B cell (primary cell): ENCODE measurements at places on chromosomes 4 and X. TPM values are rescaled to one million over a fixed set of nuclear protein-coding genes. Genes with fewer than 3 reads are reported as not detected.

- DNase-seq, result no peak
Measured at GRCh38 chr4:74308215-74308614, at the start of gene EPGN. TSS of gene EPGN (plus strand) at chr4:74308470. CDS start at chr4:74308534, 64 bp downstream.

GRCh38 chr4:150573534-150573933, 8.4 kb upstream of the MAB21L2 start:
- DNase-seq, result no peak

- no peak for DNase-seq
Measured at GRCh38 chrX:17409566-17410290, 34.7 kb downstream of the NHS start.

Gene RHOXF2B
- not detected in 2 replicates for total RNA-seq

- no peak for DNase-seq
Measured at GRCh38 chrX:18755651-18756050, 48.2 kb downstream of the PPEF1 start.

Gene SLITRK4
- total RNA-seq, result not detected in 2 replicates

Gene F8A2
- total RNA-seq, result not detected in 2 replicates

Gene RTL3
- total RNA-seq, result not detected in 2 replicates

DNA sequence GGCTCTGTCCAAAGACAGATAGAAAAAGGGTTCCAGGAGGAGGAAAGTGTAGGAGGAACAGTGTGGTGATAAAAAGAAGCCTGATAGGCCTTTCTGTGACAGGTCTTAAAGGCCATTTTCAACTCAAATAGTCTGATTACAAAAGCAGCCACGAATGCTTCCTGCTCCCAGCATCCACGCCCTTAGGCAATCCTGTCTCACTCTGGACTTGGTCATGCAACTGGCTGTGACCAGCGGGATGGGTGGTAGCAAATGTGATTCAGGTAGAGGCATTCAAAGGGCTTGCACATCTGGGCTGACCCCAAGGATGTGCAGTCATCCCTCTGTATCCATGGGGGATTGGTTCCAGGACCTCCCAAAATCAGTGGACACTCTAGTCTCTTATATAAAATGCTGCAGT, 14.4 kb upstream of the SEPSECS start:
- DNase-seq, result no peak

Gene ADH7
- total RNA-seq, result not detected in 2 replicates

GRCh38 chr4:9904976-9905587, 116.2 kb downstream of the SLC2A9 start:
- DNase-seq, result no peak

DNA sequence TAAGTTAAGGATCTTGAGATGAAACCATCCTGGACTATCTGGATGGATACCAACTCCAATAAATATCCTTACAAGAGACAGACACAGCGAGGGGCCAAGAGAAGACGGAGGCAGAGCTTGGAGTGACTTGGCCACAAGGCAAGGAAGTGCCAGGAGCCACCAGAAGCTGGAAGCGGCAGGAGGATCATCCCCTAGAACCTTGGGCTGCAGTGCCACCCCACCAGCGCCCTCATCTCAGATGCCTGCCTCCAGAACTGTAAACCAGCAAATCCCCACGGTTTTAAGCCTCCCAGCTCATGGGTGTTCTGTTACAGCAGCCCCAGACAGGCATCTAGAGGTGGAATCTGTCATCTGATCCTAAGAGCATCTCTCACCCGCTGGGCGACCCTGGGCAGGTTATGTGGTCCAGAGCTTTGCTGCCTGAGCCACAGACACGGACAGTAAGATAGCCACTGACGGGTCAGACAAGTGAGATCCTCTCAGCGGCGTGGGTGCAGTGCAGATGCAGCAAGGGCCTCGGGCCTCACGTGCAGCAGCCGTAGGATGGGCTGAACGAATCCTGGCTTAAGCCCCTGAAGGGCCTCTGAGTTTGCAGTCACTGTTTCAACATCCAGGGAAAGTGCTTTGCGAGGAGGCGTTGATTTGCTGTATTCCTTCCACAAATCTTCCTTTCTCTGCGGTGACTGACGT, 25.1 kb upstream of the MXD4 start:
- no peak for DNase-seq

DNA sequence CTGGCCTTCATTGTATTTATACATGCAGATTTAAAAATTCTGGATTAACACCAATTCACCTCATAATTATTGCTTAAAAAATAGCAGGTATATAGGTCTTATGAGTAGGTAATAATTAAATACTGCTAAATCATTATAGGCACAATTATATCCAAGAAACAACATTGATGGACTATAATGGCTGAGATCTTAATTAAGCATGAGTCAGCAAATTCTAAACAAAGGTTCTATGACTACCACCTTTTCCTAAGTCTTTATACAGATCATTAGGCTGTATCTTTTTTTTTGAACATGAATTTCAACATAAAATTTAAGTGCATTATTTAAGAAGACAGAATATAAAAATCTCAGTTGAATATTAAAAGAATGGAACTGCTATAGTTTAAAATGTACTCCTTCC, 1678.7 kb upstream of the PCDH10 start:
- DNase-seq, result no peak

- no peak for DNase-seq
Measured at GRCh38 chr4:7068279-7068842, 497 bp upstream of the GRPEL1 start.

- no peak for DNase-seq
Measured at GRCh38 chr4:102352781-102353180, 7.5 kb upstream of the SLC39A8 start.
